ENCODE measurements at places on chromosomes 3 and 15.

- no peak for DNase-seq
Measured at GRCh38 chr3:150583028-150583427, 20.1 kb upstream of the SELENOT start.

DNA sequence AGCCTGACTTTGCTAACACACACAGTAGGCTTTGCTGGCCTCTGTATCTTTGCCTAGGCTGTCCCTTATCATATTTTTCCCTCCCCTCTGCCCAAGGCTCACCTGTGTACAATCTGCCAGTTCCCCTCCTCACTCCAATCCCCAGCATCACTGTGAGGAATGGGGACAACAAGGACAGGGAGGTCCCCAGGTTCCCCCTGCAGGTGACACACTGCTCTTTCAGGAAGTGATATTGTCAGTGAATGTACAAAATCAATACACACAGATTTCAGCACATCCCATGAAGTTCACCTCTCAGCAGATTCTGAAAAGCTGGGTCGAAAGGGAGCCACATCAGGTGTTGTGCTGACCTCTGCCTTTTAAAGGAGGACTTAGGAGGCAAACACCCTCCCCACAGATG is 177.5 kb downstream of the RAB11A start:
- DNase-seq: peak; percentile 19

DNA sequence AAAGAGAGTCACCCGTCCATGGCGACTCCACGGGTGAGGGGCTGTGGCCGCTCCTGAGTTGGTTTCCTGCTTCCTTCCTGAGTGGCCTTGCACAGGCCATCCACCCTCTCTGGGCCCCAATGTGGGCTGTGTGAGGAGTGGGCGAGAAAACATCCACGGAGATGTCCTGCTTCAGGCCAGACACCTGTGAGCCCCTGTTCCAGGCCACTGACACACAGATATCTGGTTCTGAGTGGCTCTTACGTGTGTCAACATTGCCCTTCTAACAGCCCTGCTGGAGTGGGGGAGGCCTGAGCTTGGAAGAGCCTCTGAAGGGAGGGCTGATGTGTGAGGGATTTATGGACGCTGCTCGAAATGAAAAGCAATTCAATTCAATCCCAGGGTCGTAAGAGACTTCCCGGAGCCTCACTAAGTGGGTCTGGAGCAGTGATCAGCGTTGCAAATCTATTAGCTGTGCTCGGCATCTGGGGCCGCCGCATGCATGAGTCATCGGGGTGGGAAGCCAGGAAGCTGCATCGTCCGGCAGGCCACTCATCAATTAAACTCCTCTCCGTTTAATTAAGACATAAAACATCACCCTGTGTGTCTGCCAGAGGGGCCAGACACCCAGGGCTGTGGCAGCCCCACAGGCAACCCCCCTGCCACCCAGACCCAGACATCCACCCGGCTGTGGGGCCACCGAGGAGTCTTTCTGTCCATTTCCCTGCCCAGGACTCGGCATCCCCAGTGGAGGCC is 20.0 kb upstream of the PRR23E start:
- no peak for DNase-seq

DNA sequence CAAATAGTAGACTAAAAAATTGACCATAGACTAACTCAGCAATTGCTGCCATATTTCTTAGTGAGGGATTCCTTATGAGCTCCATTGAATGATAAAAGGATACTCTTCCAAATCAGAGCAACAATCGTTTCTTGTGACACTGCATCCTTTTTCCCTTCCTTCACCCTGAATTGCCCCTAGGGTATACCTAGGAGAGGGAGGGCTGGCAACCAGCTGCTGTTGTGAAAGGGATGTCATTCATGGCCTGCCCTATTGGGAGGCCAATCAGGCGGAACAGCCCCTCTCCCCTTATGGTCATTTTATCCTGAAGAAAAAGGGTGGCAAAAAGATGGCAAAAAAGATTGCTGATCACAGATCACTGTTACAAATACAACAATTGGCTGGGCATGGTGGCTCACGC is 26.3 kb downstream of the B3GNT5 start:
- no peak for DNase-seq

DNA sequence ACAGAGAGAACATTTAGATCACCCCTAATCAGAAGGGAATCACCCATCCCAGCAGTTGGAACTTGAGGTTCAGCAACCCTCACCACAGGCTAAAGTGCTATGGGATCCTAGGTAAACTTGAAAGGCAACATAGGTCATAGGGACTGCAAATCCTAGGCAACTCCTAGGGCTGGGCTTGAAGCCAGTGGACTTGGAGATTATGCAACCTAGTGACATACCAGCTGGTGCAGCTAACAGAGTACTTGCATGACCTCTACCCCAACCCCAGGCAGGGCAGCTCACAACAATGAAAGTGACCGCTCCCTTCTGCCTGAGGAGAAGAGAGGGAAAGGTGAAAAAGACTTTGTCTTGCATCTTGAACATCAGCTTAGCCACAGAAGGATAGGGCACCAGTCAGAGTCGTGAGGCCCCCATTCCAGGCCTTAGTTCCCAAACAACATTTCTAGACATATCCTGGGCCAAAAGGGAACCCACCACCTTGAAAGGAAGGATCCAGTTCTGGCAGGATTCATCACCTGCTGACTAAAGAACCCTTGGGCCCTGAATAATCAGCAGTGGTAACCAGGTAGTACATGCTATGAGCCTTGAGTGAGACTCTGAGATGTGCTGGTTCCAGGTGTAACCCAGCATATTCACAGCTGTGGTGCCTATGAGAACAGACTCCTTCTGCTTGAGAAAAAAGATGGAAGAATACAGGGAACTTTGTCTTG is 37.6 kb upstream of the FBN1 start:
- DNase-seq: no peak

DNA sequence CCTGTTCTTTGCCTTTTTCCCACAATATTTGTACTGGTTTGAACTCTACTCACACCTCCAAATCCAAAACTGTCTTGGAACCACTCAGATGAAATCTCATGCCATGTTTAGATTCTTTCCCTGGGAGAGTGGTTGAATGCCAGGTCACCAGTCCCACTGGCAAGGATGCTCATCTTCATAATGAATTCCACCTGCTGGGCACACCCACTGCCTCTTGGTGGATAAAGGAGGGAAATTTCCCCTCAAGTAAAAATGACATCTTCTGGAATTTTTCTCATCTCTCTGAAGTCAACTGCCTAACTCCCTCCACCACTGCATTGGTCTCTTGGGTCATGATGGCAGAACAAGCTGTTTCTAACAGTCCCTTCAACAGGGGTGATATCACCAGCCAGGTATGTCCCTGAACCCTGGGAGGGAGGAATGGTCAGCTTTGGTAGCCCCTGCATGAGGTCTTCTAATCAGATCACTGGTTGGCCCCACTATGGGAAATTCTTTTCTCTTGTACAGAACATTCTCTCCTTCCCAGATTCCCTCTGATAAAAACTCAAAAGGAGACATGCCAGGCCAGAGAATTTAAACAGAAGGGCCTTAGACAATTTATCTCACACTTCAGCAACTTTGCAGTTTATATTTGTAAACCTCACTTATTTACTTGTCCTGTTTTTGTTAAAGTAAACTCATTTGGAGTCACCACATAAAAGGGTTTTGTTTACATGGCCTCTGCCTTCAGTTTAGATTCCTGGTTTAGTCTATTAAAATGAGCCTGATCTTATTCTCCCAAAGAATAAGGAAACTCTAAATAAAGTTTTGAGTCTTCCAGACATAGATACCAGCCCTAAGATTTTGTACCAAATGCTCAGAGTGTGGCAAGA is 143.4 kb downstream of the WNT5A start:
- DNase-seq: no peak

GRCh38 chr3:21668012-21668411 is 83.0 kb downstream of the ZNF385D start:
- no peak for DNase-seq

GRCh38 chr3:57006949-57007419 is 53.5 kb upstream of the SPATA12 start:
- no peak for DNase-seq

GRCh38 chr3:185874119-185874518 is 49.3 kb upstream of the IGF2BP2 start:
- no peak for DNase-seq

DNA sequence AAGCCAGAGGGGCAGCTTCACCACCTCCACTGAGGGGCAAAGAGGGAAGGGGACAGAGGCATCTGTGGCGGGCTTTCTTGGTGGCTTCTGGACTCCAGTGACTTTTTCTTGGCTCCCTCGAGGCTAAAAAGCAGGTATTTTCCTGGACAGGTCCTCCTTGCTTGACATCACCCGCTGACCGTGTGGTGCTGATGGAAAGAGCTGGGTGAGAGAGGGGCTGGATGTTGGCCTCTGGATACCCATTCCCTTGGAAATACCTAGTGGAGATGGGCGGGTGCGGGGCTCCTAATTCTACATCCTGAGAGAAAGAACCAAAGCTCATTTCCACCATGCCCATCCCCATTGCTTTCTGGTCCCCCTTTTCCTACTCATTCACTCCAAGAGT is 47.1 kb upstream of the TSEN2 start:
- DNase-seq: no peak

GRCh38 chr3:127534564-127534963 is 56.0 kb downstream of the TPRA1 start:
- DNase-seq: no peak

DNA sequence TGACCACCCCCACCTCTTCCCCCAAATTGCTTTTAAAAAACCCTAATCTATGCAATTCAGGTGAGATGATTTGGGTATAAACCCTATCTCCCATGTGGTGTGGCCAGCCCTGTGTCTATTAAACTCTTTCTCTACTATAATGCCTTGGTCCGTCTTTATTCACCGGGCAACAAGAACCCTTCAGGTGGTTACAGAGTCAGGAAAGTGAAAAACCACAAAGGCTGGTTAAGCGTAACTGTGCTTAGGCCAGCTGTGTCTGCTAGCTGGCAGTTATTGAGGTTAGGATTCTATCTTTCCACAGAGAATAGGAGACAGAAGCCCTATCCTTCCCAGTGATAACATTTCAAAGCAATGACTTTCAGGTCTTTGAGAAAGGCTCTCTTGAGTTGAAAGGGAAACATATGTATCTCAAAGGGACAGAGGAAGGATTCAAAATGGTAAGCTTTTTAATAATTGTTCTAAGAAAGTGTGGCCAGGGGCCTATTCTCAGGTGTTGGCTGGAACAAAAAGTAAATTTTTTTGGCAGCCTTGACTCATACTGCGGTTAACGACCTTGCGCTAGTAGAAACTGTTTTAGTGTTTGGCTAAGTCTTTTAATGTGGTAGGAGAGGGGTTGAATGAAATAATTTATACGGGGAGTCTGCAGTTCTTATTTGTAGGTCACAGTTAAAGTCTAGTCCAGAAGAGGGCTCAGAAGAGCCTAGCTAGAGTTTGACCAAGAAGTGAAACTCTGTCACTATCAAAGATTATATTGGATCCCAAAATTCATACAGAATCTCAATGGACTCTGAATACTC is 89.0 kb downstream of the NPAP1 start:
- DNase-seq: no peak

- DNase-seq: peak; percentile 36
Measured at GRCh38 chr3:196179380-196180308, 31.6 kb downstream of the ZDHHC19 start.

- DNase-seq: no peak
Measured at GRCh38 chr15:56933410-56933809, 15.0 kb downstream of the TCF12 start.

- no peak for DNase-seq
Measured at GRCh38 chr3:127217596-127218453, 24.9 kb downstream of the PRR23E start.

- no peak for DNase-seq
Measured at GRCh38 chr3:117303443-117303842, 593.9 kb downstream of the TUSC7 start.

DNA sequence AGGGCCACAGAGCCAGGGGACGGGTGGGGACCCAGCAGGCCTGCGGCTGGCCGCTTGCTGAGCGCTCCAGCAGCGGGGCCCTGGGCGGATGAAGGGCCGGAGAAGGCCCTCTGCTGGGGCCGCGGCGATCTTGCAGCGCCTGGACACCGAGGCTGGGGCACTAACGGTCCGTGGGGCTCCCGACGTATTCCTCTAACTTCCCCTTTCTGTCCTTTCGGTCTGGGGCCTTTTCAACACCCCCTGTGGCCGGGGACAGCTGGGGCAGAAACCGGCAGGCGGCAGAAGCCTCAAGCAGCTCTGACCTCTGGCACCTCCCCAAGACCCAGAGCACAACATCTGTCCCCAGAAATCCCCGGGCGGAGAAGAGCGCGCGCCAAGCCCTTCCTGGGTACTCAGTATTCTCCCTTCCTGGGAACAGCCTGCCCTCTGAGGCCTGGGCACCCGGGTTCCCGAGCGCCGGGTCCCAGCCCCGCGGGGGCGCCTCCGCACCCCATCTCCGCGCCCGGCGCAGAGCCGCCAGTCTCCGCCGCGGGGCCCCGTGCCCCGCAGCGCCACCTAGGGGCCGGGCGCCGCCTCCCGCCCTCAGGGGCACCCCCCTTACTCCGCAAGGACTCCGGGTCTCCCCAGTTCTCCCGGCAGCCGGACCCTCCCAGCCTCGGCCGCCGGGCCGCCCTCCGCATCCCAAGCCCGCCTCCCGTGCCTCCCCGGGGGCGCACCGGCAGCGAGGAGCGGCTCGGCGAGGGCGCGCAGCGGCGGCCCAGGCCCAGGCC is 582 bp upstream of the SLCO3A1 start:
- peak; percentile 86 for DNase-seq

DNA sequence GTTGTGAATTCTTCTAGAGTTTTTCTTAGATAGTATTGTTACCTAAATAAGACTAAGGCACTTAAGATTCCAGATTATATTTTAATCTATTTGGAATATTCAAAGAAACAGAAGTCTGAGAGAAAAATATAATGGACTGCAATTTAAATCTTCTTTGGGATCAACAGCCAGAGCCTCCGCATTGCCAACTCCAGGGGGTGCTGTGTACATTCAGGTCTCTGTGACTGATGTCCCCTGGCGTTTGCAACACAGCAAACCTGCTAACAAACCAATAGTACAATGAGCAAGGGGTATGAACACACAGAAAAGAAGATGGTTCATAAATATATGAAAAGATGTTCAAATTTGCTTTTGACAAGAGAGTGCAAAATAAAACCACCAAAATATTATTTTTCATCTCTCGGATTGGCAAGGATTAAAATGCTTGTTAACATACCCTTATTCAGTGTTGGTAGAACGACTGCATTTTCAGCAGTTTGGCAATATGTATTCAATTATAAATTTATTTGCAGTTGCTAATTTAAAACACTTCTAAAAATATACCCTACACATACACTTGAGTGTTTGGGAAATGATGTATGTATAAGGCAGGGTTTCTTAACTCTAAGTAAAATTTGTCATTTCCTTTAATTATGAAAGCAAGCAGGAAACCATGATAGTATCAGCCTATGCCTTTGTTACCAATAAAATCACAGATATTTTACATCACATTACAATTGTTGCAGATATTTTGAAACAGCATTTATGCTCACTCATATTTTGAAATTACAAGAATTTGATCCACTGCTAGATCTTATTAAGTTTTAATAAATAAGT is 16.1 kb upstream of the TM4SF1 start:
- DNase-seq: peak; percentile 84

DNA sequence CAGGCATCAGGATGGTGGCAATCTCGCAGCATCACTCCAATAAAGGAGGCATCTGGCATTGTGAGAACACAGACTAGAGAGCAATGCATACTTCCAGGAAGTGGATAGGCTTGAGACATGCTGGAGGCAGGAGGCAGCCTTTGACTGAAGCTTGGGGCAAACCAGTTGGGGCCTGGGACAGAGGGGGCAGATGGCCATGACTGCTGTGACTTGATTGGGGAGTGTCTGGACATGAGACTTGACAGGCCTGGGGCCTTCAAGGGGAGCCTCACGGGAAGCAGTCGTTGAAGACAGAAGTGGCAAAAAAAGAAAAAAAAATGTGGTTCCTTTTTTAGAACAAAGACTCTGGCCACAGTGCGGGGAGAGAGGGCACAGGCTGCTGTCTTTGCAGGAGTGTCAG is 44.7 kb upstream of the CHRNA7 start:
- DNase-seq: no peak

- no peak for DNase-seq
Measured at GRCh38 chr3:195888981-195889869, 19.1 kb downstream of the TNK2 start.

All from NAMALWA (cell line).